ENCODE measurements at places on chromosomes 1 and 21. TPM values are rescaled to one million over a fixed set of nuclear protein-coding genes. Genes with fewer than 3 reads are reported as not detected.

The SGIP1 gene
- total RNA-seq = 1.4 TPM

The KLF17 gene
- total RNA-seq = 0.24 TPM

The GPR25 gene
- not detected for total RNA-seq

The KCNT2 gene
- 0.21 TPM for total RNA-seq

The FABP3 gene
- total RNA-seq = not detected

The NPPB gene
- total RNA-seq = 0.48 TPM

The MFAP2 gene
- total RNA-seq = 22.4 TPM

The MMP23B gene
- 0.64 TPM for total RNA-seq

The L1TD1 gene
- under 0.01 TPM for total RNA-seq

The LRRC3 gene
- total RNA-seq = 0.43 TPM

The GTF2B gene
- 41.2 TPM for total RNA-seq

The LPAR3 gene
- total RNA-seq = 156 TPM

The NUAK2 gene
- total RNA-seq = 21.9 TPM

The ALDH4A1 gene
- total RNA-seq = 18.3 TPM

The GOLT1A gene
- 1.4 TPM for total RNA-seq
